ENCODE measurements at places on chromosomes 12 and 14.
A peak's percentile ranks its signal among the peaks of the same experiment; 100 is the strongest.

- no peak for DNase-seq
Measured at GRCh38 chr12:65673156-65673690, 151.1 kb upstream of the HMGA2 start.

- DNase-seq: no peak
Measured at GRCh38 chr12:6604259-6605029, 2.7 kb downstream of the CHD4 start.

- no peak for DNase-seq
Measured at GRCh38 chr12:49462083-49462744, 76.6 kb upstream of the KCNH3 start.

DNA sequence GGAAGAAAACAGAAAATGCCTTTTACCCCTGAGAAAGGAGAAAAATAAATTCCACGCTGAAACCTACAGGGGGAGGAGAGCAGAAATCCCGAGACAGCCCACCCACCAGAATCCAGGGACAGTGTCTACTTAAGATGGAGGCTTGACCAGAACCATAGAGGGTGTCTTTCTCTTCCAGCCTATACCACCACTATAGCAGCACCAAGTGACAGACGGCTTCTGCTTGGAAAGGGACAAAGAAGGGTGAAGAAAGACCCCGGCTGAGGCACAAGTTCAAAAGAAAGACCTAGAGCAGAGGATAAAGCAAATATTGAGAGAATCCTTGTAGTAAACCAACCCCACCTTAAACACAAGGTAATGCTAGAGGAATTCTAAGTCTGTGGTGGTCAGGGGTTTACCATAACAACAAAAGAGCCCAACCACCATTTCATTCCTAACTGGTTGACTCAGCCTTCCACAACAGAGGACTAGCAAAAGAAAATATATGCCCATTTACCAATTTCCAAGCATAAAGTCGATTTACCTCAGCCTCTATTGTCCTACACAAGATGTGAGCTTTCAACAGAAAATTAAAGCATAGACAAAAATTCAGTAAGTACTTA is 105.3 kb upstream of the FOXG1 start:
- DNase-seq: no peak

DNA sequence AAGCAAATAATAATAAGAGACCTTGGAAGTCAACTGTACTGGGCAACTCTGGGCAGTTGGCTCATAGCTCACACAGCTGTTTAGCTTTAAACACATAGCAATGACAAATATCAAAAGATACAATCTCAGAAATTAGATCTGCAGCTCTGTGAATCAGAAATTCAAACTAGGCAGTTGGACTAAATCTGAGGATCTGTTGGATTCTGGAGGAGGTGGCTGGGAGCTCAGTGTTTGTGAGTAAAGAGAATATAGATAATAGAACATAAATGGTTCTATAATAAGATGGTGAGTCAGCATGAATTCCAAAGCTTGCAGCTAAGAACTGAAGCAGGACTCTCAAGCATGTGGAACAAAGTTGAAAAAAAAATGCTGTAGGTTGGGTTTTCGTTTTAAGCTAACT is 1949.4 kb upstream of the SEL1L start:
- DNase-seq: no peak

DNA sequence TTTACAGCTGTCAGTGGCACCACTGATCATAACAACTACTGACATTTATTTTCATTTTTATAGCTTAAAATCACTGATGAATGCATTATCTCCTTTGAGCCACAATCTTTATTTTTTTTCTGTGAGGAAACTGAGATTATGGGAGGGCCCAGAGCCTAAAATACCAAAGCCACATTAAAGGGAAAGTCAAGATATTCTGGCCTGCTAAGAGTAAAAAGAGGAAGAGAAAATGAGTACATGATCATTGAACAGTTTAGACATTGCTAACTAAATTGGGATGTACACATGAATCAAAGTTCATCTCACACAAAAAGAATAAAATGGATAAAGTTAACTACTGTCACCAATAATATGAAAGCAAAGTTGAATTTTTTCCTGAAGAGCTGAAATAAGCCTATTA is 170.5 kb upstream of the GARIN2 start:
- DNase-seq: no peak

- DNase-seq: no peak
Measured at GRCh38 chr12:106780010-106780631, 5.6 kb downstream of the RIC8B start.

DNA sequence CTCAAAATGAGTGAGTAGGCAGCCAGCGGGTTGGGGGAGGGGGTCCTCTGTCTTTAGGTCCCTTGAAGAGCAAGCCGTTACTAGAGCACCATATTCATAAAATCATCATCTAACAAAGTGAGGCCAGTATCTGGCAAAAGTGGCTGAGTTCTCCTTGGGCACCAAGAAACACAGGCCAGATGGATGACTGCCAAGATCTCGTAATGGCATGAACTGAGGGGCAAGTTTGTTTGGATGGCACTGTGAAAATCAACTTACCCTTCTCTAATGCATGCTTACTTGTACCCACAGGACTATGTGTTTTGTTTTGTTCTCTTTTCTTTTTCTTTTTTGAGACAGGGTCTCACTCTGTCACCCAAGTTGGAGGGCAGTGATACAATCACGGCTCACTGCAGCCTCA is 41.6 kb downstream of the GNPTAB start:
- no peak for DNase-seq

DNA sequence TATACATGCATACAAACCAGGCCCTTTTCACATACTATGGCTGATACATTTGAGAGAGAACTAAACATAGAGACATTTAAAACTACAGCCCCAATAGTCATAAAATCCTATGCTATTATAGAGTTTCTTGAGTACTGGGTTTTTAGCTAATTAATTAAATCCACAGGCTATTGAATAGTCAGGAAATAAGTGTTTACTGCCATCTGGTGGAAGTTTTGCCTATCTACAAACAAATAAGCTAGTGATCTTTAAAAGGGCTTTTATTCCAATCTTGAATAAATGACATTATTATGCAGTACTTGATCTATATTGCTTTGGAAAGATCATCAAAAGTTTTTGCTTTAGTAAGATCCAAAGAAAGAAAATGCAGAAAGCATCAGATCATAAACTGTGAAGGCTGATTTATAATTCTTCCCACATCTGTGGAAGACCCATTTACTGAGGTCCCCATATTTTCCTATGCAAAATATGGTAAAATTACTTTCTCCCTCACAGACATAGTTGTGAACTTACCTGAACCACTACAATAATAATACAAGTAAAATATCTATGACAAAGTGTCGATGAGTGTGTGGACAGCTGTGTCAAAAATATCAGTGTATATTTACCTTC is 131.3 kb downstream of the ITPR2 start:
- DNase-seq: no peak

DNA sequence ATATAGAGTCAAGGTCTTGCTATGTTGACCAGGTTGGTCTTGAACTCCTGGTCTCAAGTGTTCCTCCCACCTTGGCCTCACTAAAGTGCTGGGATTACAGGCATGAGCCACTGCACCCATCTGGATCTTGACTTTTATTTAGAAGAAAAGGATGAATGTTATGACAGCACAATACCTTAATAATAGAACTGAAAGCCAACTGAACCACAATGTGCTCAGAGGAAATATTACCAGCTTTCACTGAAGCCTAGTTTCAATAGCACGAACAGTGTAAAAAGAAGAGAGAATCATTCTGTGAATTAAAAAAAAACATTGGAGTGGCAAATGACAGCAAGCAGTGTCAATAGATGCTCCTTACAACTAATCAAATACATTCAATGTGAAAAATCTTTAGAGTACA is 239.2 kb upstream of the RMST start:
- DNase-seq: no peak

GRCh38 chr14:59313144-59313651 is 124.7 kb downstream of the DAAM1 start:
- DNase-seq: no peak

GRCh38 chr12:5066251-5066650 is 22.6 kb downstream of the KCNA5 start:
- no peak for DNase-seq

GRCh38 chr12:117835156-117835555 is 133.6 kb downstream of the KSR2 start:
- DNase-seq: no peak

DNA sequence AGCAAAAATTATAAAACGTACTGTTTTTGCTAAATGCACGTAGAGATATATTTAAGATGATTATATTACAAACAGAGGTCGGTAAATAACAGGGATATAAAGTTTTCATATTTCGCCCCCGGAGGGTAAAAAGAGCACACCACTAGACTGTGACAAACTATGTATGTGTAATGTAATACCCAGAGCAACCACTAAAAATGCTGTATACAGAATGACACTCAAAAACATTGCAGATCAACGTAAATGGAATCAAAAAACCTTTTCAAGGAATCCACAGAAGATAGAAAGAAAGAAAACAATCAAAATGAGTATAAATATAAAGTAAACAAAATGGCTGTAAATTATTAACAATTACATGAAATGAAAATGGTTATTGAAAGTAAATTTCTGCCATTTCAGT is 37.6 kb upstream of the PRB4 start:
- DNase-seq: no peak

- no peak for DNase-seq
Measured at GRCh38 chr12:98821866-98822265, 176.8 kb downstream of the APAF1 start.

- no peak for DNase-seq
Measured at GRCh38 chr14:94460631-94461416, 8.2 kb upstream of the SERPINA11 start.

GRCh38 chr12:48001505-48002413 is 2.5 kb downstream of the COL2A1 start:
- peak; percentile 11 for DNase-seq

DNA sequence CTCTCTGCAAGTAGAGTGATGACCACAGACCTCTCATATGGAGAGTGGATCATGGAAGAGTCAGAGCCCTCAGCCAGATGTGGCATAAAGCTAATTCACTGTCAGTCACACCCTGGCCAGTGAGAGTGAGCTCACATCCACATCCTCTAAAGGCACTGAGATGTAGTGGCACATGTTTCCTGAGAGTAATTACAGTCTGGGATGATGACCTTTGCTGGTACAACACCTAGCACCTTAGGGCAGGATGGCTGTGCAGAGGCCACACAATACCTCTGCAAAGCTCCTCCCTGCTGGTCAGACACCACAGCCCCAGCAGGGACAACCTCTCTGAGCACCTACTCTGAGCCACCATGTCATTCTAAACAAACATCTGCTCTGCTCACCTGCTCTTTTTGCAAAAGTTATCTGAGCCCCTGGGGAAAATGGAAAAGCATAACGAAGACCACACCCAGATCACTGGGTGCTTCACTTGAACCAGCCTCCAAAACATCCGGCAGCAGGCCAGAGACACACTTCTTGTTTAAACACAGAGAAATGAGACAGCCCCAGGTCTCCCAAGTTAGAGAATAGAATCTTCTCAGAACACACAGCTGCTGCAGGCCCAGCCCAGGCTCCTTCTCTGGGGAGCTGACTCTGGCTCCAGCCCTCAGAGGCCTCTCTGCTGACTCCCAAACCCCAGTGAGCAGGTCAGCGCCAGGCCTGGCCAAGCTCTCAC is 30.3 kb downstream of the PITPNM2 start:
- peak; percentile 51 for DNase-seq

DNA sequence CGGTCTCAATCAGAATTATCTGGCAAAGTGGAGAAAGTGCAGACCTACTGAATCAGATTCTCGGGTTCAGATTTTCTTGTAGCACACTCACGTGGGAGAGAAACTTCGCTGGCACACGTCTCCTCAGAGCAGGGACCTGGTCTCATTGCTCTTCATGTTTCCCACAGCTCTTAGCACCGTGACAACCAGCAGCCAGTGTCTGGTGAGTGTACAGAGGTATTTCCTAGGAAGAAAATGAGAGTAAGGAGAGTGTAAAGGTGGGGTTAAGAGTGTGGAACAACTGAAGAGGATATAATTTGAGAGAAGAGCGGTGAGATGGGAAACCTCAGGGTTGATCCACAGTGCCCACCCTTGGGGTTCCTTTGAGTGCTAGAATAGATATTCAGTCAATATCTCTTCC is 89.2 kb downstream of the ARF6 start:
- DNase-seq: no peak

DNA sequence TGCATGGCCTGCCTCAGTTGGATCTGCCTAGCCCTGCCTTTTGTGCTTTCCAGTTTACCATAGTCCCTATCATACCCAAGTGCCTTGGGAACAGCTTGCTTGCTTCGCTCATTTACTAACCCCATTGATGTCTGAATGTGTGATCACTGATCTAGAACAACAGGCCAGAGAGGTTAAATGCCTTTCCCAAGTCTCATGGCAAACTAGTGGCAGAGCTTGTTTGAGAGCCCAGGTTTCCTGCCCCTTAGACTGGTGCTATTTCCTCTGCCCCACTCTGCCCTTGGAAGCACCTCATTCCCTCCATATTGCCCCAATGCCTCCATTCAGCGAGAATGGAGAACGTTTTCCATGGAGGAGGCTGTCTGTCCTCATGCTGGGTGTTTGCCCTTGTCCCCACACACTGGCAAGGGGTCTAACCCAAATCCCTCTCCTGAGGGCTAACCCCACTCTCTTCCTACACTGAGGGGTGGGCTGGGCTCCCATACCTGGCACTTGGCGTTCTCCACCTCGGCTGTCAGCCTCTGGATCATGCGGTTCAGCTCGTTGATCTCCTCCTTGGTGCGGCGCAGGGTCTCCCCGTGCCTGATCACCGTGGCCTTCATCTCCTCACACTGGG is 19.8 kb downstream of the KRT7 start:
- no peak for DNase-seq
